ENCODE measurements at places on chromosomes 5 and 9.

- DNase-seq, result no peak
Observed at GRCh38 chr5:124264499-124264898, 481.9 kb downstream of the ZNF608 start.

DNA sequence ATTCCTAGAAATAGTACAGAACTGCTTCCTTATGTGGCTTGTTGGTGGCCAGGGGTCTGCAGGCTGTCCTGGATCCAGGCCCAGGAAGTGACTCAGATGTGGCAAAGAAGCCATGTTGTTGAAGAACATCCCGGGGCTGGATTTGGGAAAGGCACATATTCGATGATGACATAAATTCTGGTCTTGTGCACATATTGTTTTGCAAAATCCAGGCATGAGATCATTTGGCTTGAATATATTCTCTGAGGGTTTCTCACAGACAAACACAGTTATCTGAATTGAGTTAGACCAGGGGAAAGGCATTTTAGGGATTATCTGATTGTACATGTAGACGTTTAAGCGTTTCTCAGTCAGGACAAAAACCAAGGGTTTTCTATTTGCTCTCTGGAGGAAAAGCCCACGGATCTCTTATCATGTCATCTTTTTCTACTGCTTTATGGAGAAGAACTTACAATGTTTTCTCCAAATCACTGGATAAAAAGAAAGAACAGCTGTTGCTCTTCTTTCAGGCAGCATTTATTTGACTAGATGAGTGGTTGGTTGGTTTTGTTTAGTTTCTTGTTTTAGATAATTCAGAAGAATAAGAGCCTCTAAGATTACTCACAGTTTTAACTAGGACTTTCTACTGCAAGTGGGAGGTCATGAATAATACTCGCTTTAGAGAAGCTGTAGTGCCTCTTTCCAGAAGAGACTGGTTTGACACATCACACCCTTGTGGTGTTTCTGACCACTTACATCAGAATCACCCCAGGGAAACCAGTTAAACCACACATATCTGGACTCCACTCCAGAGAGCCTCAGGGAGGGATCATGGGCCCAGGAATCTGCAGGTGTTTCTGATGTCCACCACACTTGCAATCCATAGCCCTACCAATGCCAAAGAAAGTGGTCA, 29.5 kb upstream of the LHFPL2 start:
- no peak for DNase-seq

DNA sequence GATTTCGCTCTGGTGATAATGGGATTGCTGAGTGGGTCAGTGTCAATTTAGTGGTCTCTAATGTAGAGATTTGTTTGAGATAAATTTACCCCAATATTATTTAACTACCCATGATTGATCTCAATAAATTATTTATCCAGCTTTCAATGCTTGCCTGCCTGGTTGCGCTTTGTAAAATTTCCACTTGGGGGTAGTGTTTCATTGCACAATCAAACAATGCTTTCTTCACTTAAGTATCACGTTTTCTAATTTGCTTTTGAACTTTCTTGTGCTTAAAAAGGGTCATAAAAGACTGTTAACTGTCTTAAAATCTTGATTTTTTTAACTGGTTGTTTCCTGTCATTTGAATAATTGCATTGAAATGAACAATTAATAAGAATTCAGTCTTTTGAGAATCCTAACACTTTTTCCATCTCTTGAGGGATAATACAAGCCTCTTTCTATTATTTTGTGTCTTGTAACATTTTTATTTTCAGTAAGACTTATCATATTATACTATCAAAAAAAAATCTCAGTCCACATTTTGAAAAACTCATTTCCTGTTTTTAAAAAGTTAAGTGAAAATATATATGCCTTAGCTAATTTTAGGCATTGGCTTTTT, 18.7 kb downstream of the HSD17B4 start:
- no peak for DNase-seq

DNA sequence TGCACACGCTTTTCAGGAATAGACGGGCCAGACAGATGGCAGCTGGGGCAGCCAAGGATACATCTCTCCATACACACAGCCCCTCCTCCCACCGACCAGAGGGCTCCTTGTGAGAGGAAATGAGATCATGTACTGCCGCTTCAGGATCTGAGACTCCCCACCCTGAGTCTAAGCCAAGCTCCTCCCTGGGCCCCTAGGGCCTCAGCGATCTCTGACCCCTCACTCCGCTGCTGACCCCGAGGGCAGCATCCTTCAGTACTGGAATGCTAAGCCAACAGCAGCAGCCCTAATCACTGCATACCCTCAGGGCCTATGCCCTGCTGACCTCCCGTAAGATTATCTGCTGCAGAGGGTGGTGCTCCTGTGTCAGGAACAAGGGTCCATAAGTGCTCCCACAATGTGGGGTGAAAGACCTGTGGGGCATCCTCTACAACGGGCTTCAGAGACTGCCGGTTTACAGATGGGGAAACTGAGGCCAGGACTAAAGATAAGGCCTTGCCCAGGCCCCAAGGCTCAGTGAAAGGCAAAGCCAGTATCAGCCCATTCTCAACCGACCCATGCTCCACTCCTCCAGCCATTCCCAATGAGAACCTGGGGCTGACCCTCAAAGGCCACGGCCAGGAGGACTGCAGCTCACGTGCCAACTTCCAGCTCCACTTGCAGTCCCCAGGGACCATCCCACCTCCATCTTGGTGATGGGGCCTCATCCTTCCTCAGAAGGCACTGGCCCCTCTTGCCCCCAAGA, 37.5 kb downstream of the BICD2 start:
- DNase-seq, result peak; percentile 4

DNA sequence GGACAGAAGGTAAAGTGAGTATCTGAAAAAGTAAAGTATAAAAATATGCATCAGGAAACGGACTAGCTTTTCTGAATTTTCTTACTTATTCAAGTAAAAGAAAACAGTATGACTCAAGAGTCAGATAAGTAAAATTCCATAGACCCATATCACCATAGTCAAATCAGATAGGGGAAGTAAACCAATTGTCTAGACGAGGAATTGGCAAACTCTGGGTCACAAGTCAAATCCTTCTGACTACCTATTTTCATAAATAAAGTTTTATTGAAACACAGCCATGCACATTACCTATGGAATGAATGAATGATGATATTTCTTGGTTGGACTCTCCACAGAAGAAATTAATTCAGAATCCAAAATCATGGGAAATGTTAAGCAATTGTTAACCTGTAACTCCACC, 59.1 kb upstream of the TMC1 start:
- DNase-seq, result no peak

DNA sequence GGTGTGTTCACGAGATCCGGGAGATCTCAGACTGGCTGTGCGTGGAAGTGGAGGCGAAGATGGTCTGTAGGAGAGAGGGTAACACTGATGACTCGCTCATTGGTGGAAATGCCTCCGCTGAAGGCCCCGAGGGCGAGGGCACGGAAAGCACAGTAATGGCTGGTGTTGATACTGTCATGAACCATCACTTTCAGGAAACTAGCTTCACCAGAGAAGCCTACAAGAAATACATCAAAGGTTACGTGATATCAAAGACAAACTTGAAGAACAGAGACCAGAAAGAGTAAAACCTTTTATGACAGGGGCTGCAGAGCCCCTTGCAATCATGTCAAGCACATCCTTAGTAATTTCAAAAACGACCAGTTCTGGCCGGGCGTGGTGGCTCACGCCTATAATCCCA, 265.7 kb downstream of the GOLPH3 start:
- no peak for DNase-seq

DNA sequence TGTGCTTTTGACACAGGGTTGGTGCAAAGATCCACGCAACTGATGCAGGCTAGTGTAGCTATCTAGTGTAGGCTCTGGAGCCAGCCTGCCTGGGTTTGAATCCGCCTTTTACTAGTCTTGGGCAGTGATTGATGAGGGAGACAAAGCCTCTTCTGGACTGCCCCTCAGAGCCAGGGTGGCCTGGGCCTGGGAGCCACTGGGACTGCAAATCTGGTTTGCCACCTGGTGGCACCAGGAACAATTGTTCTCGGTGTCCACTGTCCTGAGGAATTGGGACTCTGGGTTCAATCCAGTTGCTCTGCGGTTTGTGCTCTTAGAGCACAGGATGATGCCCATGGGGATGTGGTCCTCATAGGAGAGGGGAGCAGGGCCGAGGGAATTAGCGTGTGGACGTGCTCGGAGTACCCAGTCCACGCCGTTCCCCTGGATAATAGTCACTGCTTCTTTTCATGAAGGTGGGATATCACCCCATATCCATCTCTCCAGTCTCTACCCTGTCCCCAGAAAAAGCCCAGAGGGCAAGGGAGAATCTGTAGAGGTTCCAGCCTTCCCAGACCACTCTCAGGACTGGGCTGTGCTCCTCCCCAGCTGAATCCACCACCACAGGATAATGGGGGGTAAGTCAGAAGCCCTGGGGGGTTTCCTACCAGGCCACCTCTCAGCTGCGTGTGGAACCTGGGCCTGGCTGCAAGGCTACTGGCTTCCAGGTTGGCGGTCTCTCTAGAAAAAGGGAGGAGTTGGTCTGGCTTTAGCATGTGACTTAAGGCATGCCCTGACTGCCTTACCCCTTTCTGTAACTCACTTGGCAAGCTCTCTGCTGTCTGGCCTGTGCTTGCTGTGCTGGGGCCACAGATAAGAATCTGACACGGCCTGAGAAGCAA, 1.9 kb downstream of the B4GALT7 start:
- DNase-seq, result no peak

GRCh38 chr9:69443178-69443577, 118.2 kb downstream of the ENTREP1 start:
- peak; percentile 55 for DNase-seq

DNA sequence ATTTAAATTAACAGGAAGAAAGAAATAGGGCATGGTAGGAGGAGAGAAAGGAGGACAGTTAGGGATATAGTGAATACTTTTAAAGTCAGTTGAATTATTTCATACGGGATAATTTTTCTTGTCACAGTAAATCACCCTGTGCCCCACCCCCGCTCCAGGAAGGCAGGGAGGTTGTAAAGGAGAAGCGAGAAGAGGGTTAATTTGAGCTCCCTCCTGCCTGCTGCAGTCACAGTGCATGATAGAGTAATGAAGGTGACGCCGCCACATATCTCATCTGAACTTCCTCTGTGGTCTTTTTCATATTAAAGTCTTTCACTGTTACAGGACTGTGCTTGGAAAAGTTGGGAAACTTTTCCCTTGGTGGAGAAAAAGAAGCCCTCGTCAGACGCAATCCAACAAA, 896 bp upstream of the PCSK5 start:
- DNase-seq, result no peak

DNA sequence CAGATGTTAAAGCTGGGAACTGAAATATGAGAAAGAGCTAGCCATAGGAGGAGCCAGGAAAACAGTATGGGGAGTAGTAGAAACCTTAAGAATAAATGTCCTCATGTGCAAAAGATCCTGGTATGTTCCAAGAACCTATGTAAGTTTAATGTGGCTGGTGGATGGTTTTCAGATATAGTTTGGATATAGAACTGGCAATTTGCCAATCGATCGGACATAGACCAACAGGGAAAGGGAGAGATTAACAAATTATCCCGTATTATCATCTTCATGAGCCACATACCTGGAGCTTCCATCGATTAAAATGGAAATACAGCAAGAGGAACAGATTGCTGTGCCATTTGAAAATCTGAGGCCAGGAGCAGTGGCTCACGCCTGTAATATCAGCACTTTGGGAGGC, 388.7 kb downstream of the PRELID2 start:
- DNase-seq, result no peak

- DNase-seq, result no peak
Observed at GRCh38 chr5:97223596-97223995, 40.5 kb upstream of the RIOK2 start.

DNA sequence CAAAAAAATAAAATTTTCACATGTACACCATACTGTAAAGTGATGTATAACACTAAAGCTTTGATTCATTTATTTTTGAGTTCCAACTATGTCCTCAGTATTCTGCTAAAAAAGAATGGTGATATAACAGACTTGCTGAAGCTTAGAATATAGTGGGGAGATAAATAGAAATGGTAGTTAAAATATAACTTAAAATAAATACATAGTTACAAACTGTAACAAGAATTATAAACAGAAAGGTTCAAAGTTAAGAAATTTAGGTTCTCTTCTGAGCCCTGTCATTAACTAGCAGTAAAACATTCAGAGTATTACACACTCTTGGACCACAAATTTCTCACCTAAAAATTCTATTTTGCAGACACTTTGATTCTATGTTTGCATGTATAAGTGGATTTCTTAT, 392.1 kb downstream of the ANXA1 start:
- no peak for DNase-seq

GRCh38 chr5:159864885-159865691, 51.2 kb upstream of the ADRA1B start:
- DNase-seq, result no peak

DNA sequence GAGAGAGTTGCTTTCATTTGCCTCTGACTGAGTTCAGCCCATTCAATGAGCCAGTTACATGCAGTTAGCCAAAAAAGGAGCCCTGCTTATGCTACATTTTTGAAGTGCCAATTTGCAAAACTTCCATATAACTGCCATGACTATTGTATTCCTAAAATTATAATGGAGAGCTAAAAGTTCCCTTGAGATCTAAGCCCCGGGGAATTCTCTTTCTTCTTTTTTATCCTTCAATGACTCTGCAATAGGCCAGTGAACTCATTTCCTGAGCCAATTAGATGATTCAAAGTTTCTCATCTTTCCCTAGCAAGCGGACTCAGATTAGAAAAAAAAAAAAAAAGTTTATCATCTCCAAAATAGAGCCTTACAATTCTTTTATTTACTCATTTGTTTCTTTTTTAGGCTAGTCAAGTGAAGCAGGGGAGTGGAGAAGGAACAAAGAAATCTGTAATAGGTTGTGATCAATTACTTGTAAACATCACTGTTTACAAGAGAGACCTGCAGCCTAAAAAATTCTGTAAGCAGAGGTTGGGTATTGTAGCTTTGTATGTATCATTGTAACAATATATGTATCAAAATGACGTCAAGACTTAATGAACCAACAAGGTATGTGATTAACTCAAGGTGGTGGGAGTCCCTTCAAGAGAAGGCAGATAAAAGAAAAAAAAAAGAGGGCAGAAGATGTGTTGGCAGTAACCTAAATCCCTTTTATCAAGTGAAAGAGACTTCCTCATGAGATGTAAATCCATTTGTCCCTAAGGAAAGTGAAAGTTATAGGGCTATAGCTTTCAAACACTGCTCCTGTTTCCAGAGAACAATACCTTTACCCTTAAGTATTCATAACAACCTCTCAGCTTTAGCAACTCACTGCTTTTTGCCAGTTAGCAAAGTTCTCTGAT, 48.7 kb upstream of the HOMER1 start:
- no peak for DNase-seq

GRCh38 chr5:123540534-123540933, 28.6 kb downstream of the CSNK1G3 start:
- no peak for DNase-seq
